ENCODE measurements at places on chromosomes 13 and 19. TPM values are rescaled to one million over a fixed set of nuclear protein-coding genes. Genes with fewer than 3 reads are reported as not detected.

DNA sequence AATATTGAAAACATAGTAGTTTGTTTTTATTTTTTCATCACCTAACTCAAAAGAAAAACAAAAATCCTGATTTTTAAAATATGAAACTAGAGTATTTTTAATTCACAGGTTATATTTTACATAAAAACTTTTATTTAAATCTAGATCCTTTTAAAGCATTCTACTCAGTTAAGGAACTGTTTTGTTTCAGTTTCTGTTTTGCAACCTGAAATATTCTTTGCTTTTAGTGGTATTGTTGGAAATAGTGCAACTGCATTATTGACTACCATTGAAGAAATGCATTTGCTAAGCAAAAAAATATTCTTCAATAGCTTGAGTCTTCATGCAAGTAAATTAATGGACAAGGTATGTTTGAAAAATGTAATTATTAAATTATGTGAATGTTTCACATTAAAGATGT is 43.8 kb downstream of the COG6 start:
- no peak for DNase-seq

GRCh38 chr13:44575741-44576350 is at the start of gene TSC22D1:
TSC22D1 (minus strand) TSS chr13:44576330; CDS start chr13:44576074, 256 bp downstream.
- no peak for DNase-seq

- no peak for DNase-seq
Measured at GRCh38 chr13:23510979-23511735, 59.1 kb upstream of the TNFRSF19 start.

The PRRG2 gene
- 8.5 TPM for total RNA-seq

All from left lobe of liver (tissue), 2 donors.